ENCODE measurements at places on chromosomes 12 and 14.

DNA sequence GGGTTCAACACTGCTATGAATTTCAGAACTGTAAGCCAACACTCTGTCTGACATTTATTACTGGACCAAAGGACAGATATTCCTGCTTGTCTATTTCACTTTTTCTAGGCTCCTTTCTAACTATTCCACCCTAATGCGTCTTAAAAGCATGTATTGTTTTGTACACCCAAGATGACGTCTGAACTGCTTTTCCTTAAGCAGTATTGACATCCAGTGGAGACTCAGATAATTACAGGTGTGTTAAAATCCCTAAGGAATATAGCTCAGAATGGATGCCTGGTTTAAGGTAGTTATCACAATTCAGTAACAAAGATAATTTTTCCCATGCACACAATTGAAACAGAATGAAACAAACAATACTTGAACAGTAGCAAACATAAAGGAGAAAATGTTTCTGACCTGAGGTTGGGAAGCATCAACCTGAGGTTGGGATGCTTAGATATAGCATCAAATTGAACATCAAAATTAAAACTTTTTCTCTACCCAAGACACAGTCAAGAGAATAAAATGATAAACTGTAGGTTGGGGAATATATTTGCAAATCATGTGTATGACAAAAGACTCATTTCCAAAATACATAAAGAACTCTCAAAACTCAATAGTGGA, 93.7 kb upstream of the PTPRR start:
- DNase-seq, result peak; percentile 18

DNA sequence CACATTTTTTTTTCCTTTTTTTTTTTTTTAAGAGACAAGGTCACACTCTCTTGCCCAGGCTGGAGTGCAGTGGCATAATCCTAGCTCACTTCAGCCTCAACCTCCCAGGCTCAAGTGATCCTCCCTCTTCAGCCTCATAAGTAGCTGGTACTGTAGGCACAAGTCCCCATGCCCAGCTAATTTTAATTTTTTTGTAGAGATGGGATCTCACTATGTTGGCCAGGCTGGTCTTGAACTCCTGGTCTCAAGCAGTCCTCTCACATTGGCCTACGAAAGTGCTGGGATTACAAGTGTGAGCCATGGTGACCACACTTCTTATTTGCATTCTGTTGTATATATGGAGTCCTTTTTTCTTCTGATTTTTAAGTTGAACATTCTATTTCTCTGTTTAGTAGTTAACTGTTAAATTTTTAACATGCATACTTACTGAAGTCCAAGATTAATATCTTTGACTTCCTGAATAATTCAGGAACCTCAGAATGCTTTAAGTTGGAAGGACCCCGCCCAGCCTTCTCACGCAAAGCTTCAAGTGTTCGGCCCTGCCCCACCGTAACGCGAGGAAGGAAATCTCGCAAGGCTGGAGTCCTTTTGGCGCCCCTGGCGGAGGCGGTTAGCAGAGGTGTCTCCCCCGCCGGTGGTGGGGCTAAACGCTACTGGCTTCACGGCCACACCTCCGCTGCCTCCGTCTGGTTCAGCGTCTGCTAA, 21.6 kb downstream of the SPATS2 start:
- no peak for DNase-seq

- no peak for DNase-seq
Measured at GRCh38 chr12:58349161-58349560, 407.8 kb downstream of the ATP23 start.

- no peak for DNase-seq
Measured at GRCh38 chr12:83506841-83507240, 820.1 kb downstream of the TMTC2 start.

- no peak for DNase-seq
Measured at GRCh38 chr12:122560138-122560537, 33.1 kb downstream of the KNTC1 start.

- DNase-seq, result no peak
Measured at GRCh38 chr14:56129933-56130332, 11.7 kb downstream of the PELI2 start.

DNA sequence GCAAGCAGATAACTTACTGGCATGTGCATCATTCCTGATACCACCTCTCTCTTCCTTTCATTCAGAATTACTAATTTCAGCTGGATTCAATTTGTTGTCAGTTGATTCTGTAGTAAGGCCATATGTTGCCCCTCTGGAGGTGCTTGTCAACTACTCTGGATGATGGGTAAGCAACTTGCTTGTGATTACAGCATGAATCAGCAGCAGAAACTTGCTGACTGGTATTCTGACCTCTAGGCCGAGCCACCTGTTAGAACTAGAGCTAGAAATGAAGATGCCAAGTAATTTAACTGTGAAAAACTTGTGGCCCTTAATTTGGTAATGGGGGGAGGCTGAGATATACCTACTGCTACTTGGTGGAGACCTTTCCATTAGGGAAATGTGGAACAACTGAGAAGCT, 5.1 kb downstream of the RNF10 start:
- no peak for DNase-seq

DNA sequence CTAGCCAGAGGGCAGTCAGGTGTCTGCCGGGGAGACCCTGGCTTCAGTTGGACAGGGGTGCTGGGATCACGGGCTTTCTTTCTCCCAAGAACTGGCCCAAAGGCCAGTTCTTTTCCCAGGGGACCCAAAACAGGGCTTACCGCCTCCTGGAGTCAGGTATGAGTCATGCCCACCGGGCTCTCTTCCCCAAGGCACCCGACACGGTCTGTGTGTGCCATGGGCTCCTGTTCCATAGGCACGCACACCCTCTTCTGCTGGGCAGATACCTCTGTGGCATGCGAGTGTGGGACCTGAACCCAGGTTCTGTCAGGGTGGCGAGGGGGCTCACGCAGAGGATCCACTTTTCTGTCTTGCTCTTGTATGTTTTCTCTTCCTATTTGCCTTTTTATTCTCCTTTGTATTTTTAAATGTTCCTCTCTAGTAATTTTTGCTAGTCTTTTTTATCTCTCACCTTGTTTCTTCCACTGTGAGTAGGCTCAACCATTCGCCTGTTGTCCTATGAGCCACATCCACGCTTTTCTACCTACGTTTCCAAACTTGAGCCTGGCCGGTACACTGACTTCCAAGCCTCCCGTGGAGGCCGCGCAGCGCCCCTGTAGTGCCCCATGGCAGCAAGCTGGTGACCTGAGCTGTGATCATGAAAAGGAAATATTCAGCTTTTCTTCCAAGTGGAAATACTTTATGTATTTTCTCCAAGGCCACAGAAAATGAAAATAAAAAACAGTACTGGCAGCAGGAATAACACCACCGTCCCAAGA, 362.2 kb downstream of the CACNA1C start:
- no peak for DNase-seq

GRCh38 chr14:72577521-72577920, 316.4 kb downstream of the DPF3 start:
- no peak for DNase-seq

- DNase-seq, result no peak
Measured at GRCh38 chr14:81176241-81176640, 44.5 kb downstream of the GTF2A1 start.

DNA sequence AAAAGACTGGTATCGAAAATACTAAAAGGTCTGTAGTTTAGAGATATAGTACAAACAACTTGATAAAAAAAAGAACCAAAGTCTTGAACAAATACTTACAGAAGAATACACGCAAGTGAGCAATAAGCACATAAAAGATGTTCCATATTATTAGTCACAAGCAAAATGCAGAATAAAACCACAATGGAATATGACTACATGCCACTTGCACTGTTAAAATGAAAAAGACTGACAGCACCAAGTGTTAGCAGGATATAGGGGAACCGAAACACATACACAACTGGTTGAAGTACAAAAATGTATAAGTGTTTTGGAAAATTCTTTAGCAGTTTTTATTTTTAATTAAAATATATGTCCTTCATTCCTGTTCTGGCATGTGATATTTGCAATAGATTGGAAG, 3.6 kb downstream of the CLEC2A start:
- no peak for DNase-seq

- DNase-seq, result no peak
Measured at GRCh38 chr14:92252323-92252722, 70.6 kb upstream of the SLC24A4 start.

DNA sequence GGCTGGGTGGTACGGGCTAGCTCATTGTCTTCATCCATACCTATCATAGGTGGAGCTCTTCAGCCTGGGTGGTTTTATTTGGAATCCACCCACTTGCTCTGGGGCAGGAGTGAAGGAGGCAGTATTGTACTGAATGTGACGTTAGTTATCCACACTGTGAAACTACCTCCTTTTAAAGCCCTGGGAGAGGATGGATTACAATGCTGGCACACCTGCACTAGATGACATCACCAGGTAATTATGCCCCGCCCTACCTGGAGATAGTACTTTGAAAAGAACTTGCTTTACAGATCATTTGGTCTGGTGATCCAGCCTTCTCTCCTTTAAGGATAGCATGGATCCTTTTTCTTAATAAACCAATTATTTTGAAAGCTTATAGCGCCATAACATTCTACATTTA, 78.0 kb downstream of the B4GALNT3 start:
- no peak for DNase-seq

- DNase-seq, result no peak
Measured at GRCh38 chr14:21098892-21099595, 589 bp upstream of the ZNF219 start.

GRCh38 chr12:93954166-93955112, 193.9 kb upstream of the PLXNC1 start:
- DNase-seq, result no peak

GRCh38 chr12:97982684-97983083, 520.1 kb downstream of the RMST start:
- DNase-seq, result no peak

DNA sequence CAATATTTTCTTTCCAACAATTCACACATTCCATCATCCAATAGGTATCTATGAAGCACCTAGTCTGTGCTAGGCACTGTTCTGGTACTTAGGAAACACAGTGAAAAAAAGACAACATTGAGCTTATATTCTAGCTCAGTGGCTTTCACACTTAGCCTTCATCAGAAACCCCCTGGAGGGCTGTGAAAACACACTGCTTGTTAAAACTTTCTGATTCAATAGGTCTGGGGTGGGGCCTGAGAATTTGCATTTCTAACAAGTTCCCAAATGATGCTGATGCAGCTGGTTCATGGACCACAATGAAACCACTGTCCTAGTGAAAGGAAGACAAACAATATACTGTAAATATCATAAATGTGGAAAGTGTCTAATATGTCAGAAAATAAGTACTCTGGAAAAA, 5.9 kb downstream of the VTI1B start:
- DNase-seq, result no peak

GRCh38 chr12:112389228-112389627, 7.0 kb upstream of the HECTD4 start:
- no peak for DNase-seq

GRCh38 chr12:75568801-75569200, 57.4 kb upstream of the KRR1 start:
- no peak for DNase-seq

- no peak for DNase-seq
Measured at GRCh38 chr12:131607658-131608447, 103.0 kb upstream of the SFSWAP start.

- DNase-seq, result no peak
Measured at GRCh38 chr12:18258929-18259328, 2.4 kb upstream of the PIK3C2G start.

- DNase-seq, result no peak
Measured at GRCh38 chr12:23484238-23484637, 465.2 kb downstream of the SOX5 start.

GRCh38 chr12:88325076-88325815, 183.1 kb downstream of the TMTC3 start:
- DNase-seq, result no peak

DNA sequence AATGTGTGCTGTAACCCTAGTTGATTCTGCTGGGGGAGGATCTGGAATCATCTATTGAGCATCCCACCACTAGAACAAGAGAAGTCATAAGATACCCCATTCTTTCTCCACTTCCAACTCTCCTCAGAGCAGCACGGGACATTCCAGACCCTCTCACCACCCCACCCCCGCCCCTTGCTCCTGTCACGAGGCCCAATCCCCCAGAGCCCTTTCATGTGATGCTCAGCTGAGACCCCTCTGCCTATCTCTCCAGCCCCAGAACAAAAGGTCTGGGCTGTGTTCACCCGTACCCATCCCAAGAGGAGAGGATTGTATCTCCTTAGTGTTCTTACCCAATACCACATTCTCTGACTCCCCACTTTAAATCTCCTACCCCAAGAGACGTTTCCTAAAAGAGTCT, 602 bp downstream of the PMEL start:
- no peak for DNase-seq

GRCh38 chr12:78703820-78704525, 160.6 kb upstream of the SYT1 start:
- no peak for DNase-seq

DNA sequence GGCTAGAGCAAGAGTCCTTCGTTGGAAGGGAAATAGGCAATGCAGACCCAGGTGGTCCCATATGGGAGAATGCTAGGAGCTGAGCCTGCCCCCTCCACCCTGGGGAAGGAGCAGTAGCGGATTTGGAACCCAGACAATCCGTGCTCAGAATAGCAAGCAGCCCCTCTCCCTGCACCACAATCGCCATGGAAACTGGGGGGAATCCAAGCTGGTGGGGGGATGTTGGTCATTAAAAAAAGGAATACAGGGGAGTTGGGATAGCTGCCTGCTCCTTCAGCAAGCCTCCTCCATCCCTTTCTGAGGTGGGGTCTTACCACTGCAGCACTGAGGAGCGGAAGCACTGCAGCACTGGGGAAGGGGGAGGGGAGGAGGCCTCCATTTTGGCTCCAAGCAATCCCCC, 2.9 kb downstream of the RND1 start:
- DNase-seq, result no peak

DNA sequence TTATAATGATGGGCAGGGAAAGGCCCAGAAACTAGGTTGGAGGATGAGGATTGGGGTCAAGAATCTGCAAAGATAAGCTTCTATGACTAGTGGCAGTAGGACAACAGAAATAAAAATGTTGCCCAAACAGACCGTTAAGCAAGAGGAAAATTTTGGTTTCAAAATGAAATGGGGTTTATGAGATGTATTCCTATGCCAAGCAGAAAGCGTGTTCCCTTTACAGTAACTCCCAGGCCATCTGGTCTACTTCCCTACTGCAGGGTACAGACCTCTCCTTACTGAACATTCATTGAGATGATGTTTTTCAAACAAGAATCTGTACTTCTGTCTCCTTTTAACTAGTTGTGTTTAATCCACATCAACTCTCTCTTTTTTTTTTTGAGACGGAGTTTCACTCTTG, 20.4 kb upstream of the TMEM229B start:
- DNase-seq, result no peak

DNA sequence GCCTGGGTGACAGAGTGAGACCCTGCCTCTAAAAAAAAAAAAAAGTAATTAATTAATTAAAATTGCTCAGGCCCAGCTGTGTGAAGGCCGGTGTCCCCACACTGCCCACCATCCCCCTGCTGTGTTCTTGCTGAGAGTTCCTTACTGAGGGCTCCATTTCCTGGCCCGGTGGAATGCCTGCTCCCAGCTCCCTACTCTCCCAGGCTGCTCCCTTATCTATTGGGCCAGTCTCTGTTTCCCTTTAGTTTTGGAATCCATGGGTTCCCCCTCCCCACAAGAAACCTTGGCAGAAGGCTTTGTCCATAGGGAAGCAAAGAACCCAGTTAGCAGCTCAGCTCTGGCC, 19.0 kb downstream of the MLXIP start:
- no peak for DNase-seq

- DNase-seq, result no peak
Measured at GRCh38 chr12:103697971-103698751, 111.1 kb downstream of the STAB2 start.

- DNase-seq, result no peak
Measured at GRCh38 chr12:3304436-3305165, 186.4 kb upstream of the PRMT8 start.
